ENCODE measurements at places on chromosomes 6 and 20. TPM values are rescaled to one million over a fixed set of nuclear protein-coding genes. Genes with fewer than 3 reads are reported as not detected.

The SLC24A3 gene
- total RNA-seq = 0.83 TPM

The TEAD3 gene
- 27.0 TPM for total RNA-seq

The CAGE1 gene
- 0.28 TPM for total RNA-seq

The MUC22 gene
- total RNA-seq = not detected

The PPP1R3G gene
- not detected for total RNA-seq

The SNAI1 gene
- total RNA-seq = 7.0 TPM

The RIPPLY2 gene
- 0.90 TPM for total RNA-seq

The SH3BGRL2 gene
- total RNA-seq = 11.7 TPM

The KIFC1 gene
- 73.8 TPM for total RNA-seq

The PAK1IP1 gene
- total RNA-seq = 44.8 TPM

The SPDEF gene
- total RNA-seq = 0.15 TPM

The TMEM74B gene
- 4.9 TPM for total RNA-seq

The RSPH9 gene
- total RNA-seq = 0.50 TPM

The BPIFB4 gene
- not detected for total RNA-seq

The WFDC2 gene
- total RNA-seq = 59.6 TPM

The RNF39 gene
- total RNA-seq = 0.26 TPM

The PLN gene
- not detected for total RNA-seq

DNA sequence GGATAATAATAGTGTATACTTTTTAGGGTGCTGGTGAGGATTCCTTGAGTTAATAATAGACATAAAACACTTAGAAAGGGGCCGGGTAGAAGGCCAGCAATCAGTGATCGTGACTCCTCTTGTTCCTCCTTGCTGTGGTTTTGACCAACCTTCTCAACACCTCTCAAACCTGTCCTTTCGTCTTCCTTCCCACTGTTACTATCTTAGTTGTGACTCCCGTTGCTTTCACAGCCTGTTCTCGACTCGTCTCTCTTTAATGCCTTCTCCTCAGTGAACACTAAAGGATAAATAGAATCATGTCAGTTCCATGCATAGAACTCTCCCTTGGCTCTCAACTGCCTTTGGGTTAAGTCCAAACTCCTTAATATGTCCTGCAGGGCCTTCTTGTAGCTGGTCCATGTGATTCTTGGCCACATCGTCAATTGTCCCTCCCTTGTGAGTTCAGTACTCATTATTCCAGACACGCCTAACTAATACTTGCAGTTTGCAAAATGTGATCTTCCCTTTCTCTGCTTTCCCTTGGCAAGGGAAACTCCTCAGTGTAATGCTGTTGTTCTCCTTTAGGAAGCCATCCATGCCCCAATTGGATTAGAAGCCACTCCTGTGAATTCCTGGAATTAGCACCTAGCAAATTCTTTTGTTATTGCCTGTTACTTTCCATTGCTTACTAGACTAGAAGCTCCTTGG is 164.9 kb downstream of the UTRN start:
- no peak for DNase-seq

- DNase-seq = no peak
Observed at GRCh38 chr6:29967379-29968010, 25.2 kb downstream of the HLA-A start.

DNA sequence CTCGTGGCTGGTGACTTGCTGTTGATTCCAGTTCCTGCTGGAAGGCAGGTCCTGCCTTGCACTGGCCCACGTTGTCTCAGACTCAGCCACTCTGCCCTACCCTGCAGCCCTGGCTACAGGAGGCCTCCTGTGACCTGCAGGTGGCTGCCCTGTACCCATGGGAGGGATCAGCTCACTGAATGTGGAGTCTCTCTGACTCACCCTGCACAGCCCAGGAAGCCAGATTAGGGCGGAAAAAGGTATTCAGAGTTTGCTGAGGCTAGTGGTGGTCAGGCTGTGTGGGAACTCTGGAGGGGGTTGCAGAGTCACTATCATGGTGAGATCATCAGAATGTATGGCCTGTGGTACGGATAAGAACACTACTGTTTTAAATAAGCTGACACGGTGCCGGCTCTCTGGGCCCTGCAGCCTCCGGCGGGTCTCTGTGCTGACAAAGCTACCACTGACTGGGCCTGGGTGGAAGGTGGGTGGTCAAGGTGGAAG is 24.7 kb upstream of the PYGB start:
- peak; percentile 69 for DNase-seq

- DNase-seq = no peak
Observed at GRCh38 chr6:41964201-41964887, 22.7 kb upstream of the CCND3 start.

DNA sequence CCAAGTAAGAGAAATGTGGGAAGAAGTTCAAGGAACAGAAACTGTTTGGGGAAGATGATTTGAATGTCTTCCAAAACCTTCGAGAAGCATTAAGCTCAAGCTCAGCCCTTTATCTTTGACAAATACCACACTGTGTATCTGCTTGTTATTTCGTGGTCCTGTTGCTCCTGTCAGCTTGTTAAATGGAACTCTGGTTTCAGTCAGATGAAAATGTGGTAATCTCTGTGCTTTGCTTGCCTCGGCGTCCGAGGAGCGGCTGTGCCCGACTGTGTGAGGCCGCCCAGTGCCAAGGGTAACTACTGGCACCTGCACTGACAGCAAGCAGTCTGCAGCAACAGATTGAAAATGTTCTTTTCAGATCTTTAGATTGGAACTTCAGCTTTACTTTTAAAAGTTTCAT is 577.9 kb upstream of the FLRT3 start:
- DNase-seq = no peak

DNA sequence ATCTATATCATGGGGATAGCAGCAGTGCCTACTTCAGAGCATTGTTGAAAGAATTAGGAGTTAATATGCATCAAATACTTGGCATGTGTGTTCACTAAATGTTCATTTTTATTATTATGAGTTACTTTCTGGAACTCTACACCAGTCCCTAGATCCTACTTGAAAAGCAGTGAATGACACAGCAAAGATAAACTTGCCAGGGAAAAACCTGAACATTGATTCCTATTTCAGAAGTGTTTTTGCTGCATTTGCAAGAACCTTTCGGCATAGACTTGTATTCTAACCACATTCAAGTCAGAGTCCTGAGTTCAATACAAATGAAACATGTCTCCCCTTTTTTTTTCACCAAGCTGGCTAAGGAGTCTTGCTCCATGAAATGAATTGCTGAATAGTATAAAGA is 187.4 kb upstream of the TAB2 start:
- no peak for DNase-seq

GRCh38 chr6:31871046-31871659 is 7.6 kb downstream of the SLC44A4 start:
- no peak for DNase-seq

- no peak for DNase-seq
Observed at GRCh38 chr6:39602601-39603519, 122.3 kb downstream of the KIF6 start.

- DNase-seq = no peak
Observed at GRCh38 chr6:150208611-150209352, 65.9 kb downstream of the PPP1R14C start.

DNA sequence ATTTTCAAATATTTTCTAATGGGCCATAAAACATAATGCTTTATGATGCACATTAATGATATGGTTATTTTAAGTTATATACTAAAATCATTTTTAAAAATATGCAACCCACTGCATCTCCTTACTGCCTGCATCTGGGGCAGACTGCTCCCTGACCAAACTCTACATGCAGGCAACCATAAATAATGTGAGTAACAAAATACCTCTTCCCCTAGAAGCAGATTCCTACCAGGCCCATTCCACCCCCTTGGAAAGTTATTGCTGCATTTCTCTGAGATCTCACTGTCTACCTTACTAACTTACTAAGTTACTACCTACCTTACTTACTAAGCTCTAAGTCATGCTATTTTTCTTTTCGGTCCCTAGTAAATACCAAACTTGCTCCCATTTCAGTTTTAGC is 71.8 kb downstream of the ATG5 start:
- DNase-seq = no peak

GRCh38 chr6:158361961-158362669 is 49.9 kb downstream of the TULP4 start:
- DNase-seq = no peak

DNA sequence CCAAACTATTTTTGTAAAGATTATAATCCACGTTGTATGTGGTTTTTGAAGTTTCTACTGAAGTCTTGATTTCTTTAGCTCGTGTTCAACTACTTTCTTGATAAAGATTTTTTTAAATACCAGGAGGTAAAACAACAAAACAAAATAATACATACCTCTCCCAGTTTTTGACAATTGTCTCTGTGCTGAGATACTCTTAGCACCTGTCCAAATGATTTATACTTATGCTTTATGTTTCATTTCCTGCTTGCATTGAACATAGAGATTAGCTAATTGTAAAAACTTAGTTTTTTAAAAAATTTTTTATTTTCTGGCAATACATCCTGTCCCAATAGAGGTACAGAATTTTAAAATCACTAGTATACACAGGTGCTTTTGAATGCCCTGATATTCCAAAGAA is 506.9 kb upstream of the ADGRB3 start:
- DNase-seq = no peak

- DNase-seq = peak; percentile 71
Observed at GRCh38 chr6:26249957-26250697, 114.9 kb upstream of the BTN3A2 start.

DNA sequence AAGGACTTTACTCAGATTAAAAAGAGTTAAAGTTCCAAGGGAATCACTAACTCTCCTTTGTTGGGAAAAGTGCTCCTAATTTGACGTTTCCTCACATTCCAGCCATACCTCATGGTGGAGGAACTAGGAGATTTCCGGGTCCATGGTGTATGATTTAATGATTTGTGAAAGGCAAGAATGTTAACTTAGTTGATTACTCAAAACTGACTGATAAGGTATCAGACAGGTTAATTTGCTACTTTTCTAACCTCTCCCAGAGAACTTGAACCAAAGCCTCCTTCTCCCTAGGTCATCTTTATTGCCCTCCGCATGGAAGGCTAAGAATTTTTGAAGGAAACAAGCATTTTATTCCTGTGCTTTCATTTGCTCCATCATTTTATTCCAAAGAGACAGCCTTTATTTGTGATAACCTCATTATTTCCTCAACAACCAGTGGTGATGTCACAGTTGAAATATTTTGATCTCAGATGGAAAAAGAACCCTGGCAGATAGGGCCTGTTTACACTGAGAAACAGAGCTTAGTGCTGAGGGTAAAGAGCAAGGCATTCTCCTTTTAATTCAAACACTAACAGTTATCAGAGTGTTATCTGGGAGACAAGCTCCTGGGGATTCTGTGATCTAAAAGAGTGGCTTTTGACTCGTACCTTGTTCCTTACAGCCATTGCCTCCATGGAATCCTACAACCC is 57.4 kb upstream of the BMP2 start:
- DNase-seq = no peak

GRCh38 chr6:39466631-39467030 is 144.1 kb upstream of the KCNK16 start:
- no peak for DNase-seq

DNA sequence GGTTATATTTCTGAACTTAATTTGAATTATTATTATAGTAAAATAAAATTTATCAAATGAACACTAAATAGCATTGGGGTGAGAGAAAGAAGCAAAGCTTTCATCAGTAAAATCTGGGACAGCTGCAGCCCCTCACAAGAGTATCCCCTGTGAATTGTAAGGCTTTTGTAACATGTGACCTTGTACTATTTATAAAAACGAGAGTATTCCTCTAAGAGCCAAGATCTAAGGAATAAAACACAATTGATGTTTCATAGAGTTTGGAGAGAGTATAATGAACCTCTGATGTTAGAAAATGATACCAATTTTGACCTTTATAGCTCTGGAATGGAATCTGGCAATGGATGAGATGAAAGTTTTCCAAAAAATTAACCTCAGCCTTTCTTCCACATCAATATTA is 617.2 kb upstream of the ID4 start:
- DNase-seq = no peak

- DNase-seq = no peak
Observed at GRCh38 chr20:2930538-2930937, 57.3 kb downstream of the PTPRA start.

DNA sequence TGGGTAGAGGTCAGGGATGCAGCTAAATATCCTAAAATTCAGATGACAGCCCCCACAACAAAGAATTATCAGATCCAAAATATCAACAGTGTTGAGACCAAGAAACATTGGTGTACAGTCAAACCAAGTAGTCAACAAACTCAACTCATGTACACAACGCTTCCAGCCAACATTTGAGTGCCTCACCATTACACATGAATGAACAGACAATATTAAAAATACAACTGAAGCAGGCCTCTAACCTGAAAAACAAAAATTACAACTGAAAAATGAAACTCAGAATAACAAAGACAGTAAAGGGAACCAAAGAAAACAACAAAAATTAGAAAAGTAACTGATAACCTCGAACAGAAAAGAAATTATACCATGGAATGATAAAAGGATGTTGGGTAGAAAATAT is 46.2 kb downstream of the HACE1 start:
- DNase-seq = no peak

DNA sequence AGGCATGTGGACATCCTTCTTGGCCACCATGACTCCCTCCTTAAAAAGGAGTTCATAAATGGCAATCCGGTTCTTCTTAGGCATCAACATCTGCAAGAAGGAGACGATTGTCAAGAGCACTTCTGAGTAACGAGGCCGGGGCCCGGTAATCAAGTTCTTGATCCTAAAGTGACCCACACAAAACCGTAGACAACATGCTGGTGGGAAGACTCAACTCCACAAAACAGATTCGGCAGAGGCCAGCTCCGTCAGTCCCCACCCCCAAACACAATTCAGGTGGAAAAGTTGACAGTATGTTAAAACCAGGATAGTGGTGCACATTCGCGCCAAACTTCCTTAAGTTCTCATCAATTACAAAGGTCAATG is 754 bp downstream of the RPS10 start:
- no peak for DNase-seq

DNA sequence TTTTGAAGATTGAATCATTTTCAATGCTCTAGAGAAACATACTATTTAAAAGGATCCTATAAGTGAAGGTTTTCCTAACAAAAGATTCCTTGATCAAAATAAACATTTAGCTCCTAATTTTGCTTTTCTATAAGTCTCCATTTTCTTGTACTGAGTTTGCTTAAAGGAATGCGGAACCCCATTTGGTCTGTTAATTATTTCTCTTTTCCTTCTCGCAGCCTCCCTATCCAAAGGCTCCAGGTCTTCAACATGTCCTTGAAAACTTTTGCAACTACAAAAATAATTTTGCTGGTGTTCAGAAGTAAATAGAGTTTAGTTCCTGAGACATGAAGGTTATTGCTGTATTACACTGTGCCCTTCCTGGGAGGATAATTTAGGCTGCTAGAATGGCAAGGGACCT is 8.3 kb upstream of the NPEPL1 start:
- DNase-seq = no peak

GRCh38 chr6:169555971-169556617 is 145.7 kb downstream of the WDR27 start:
- DNase-seq = no peak

DNA sequence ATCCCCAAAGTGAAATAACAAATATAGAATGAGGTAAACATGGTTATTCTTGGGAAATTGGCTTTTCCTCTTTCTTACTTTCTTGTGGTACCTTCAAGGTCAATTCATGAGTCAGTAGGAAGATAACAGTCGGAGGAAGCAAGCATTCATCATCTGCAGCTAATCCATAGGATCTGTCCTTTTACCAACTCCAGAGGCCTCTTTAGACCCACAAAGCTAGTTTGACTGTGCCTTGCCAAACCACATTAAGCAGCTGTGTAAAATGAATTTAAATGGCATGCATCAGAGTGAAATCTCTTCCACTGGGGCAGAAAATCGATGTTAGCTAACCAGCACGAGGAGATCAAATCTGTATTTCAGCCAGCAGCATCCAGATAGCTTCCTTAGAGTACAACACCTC is 171.3 kb downstream of the TMEM242 start:
- no peak for DNase-seq

GRCh38 chr6:98932381-98932780 is 15.4 kb downstream of the FBXL4 start:
- no peak for DNase-seq

- DNase-seq = no peak
Observed at GRCh38 chr6:4607793-4608192, 168.4 kb upstream of the CDYL start.

All from H9 (cell line).